Kidney tubule cell (primary cell): ENCODE measurements at places on chromosomes 3 and 15.

DNA sequence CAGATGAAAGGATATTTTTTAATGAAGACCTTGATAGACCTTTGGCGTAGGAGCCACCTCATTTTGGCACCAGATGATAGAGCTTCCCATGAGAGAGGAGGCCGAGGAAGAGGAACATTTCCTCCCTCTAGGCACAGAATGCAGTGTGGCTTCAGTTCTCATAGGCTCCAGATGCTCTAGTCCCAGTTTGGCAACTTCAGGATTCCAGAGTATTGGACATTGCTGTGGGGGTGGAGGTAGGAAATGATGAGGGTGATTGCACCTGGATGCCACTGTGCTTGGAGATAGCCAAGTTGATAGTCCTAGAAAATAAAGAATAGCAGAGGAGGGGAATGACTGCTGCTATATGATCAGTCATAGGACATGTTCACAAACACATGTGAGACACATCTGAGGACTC lies 58.3 kb upstream of the KY start:
- peak; percentile 6 for DNase-seq

DNA sequence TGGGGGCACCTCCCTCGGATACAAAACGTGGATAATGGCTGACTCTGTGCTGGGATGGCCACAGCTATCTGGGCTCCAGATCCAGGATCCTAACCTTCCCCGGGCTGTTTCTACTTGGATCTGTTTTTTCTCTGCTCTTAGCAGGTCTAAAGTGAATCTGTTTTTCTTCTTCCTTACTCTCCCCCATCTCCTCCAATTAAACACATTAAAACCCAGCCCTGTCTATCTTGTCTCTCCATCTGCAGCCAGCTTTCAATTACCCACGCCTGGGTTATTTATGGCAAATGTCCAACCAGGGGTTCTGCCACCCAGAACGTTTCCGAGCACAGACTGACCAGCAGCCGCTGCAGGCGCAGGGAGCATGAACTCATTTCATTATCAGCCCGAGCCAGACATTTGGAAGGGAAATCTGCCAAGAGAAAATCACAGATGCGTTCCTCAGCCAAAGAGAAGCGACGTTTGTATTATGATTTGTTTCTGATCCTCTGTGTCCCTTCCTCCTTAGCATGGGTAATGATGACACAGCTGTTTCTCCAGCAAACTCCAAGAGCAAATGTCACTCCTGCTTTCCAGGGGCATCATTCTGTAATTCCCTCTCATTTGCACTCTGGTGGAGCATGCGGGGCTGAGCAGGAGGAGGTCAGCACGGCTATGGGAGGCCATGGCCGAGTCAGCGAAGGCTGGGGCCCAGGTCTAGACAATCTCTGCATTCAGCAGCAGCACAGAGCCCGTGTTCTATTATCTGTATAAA lies 42.0 kb downstream of the UMPS start:
- peak; percentile 71 for DNase-seq

GRCh38 chr15:52496776-52497470 lies 31.8 kb downstream of the MYO5A start:
- DNase-seq: peak; percentile 94

GRCh38 chr15:69538379-69538778 lies 85.8 kb downstream of the RPLP1 start:
- DNase-seq: no peak

DNA sequence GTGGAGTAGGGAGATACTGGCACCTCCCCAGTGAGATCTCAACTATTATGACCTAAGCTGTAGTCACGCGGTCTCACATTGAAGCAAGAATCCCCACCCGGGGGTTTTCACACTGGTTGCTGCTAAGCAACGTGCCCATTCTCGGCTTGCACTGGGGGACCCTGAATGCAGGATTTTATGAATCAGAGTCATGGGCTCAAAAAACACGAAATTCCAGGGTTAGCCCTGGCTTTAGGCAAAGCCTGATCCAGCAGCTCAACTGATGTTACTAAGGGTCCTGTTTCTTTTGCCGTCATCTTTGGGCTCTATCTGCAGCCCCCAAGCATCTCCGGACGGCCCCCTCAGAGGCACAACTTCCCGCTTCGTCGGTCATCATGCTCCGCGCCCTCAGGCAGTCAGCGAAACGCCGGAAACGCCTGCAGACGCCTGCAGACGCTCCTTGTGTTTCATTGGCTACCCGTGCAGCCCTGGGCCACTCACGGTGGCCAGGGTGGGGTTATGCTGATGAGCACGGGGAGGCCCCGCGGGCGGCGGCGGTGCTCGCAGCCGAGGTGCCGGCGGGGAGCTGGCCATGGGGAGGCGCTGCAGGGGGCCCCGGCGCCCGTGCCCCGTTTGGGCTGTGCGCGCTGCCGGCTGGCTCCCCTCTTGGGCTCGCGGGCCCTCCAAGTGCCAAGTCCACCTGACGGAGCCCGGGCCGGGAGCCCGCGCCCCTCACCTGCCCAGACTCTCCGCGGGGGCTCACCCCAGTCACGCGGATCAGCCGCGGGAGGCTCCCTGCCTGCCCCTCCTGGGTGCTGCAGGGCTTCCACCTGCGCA lies 25.8 kb downstream of the EFCC1 start:
- peak; percentile 93 for DNase-seq

DNA sequence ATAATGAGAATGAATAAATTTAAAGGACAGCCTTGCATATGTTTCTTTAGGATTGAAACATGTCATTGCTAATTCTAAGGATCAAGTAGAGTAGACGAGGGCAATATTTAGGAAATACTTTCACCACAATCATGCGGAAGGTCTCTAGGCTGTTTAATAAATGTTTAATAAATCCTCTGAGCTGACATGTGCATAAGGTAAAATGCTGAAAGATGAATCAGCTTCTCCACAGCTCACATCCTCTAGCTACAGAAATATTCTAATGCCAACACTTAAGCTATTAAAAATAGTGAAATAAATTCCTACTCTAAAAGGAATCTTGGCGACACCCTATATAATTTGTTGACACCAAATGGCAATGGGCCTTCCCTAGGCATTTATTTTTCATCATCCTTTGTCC lies 407.3 kb downstream of the TBL1XR1 start:
- DNase-seq: peak; percentile 37

DNA sequence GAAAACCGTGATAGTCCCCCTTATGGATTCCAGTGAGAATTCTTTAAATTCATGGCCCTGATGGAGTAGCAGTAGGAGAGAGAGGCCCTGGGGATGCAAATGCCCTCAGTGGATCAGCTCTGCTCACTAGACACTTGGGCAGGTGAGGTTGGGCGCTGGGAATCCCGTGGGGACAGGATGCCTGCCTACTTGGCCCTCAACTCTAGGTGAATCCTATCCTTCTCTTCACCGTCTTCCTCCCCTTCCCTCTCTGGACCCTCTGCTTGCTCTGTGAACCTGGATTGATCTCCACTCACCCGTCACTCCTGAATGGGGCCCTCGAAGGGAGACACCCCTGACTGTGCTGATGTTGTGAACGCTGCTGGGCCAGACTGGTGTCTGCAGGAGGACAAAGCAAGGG lies 77.4 kb downstream of the SEC22A start:
- no peak for DNase-seq

DNA sequence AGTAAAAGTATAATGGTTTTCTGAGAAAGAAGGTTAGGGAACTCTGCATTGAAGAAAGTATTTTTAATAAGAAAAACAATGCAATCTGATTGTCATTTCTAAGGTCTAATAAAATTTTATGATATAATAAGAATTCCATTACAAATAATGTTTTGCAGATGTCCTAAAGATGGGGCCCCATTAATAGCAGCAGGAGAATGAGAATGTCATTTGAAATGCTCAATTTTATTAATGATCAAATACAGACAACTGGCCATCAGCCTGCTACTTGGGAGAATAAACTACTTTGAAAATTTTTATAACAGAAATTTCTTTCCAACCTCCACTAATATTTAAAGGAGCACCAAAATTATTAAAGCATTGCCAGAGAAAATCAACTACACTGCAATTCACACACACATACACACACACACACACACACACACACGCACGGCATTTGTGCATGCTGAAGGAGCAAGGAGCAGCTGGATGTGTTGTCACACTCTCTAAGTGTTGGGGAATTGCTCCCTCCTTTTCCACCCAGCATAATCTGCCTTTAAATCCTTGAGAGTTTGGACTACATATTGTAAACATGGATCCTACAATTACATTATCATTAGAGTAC lies 109.5 kb downstream of the THRB start:
- no peak for DNase-seq

DNA sequence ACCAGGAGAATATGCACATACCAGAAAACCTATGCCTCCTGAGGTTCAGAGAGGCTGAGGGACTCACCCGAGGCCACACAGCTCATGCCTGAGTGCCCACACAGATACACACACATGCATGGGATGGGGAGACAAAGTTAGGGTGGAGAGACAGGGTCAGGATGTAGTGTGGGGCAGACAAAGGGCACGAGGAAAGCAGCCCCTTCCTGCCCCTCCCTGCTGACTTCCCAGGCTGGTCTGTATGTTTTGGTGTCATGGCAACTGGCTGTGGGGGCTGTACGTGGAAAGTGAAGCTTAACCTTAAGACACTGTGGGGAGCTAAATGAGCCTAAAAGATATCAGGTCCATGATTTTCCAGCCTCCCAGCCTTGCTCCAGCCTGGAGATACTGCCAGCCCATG lies 57.8 kb downstream of the EPHB3 start:
- DNase-seq: no peak

DNA sequence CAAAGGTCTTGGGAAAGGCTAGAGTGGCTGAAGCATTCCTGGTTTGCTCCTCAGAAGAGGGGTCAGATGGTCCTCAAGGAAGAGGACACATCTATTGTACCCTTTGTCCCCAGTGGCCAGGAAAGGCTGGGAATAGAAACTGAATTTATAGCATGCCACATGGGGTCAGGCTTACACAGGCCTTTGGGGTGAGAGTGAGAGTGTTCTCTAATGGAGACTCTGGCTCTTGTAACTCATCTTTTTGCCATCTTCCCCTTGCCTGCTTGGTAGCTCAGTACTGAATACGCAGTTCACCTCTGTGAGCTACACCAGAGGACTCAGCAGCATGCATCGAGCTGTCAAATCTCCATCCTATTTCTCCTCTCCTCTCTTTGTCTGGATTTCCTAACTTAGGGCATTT lies 87.5 kb downstream of the ATP2B2 start:
- peak; percentile 4 for DNase-seq

DNA sequence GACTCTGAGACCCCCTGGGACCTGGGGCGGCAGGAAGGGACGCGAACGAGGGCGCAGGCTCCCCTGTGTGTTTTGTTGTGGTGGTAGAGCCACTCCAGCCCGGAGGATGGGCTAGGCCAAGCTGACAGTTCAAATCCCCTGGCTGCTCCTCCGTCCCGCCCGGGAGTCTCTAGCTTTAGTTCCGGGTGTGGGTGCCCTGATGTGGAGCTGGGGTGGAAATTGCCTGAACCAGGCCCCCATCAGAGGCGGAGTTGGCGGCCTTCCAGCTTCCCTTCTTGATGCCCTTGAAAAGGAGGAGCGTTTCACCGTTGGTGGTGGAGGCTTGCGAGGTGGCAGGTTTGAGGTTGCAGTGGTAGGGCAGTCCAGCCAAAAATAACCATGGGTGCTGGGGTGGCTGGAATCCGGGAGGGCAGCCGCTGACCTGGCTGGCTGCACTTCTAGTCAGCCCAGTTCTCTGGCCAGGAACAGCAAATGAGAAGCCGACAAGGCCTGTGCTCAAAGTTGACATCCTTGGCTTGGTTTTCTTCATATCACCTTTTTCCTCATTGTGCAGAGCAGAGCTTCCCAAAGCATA lies 817 bp downstream of the CLK3 start:
- DNase-seq: peak; percentile 87

GRCh38 chr15:68830141-68830785 lies 9.6 kb upstream of the ANP32A start:
- no peak for DNase-seq

DNA sequence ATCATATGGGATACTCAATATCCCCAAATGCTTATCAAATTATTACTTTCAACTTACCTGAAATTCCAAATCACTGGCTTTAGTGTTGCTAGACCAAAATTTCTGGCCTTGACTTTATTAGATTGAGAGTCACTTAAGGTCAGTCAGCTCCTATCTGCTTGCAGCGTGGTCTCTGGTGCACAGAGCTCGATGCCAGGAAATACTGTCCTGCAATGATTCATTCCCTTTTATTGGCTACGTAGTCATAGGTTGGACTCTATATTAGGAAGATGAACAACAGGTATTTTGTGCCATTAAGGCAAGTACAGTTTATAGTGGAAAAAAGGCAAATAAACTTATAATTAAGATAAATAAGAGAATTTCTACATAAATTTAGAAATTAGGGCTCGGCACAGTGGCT lies 378.6 kb upstream of the MCTP2 start:
- no peak for DNase-seq

DNA sequence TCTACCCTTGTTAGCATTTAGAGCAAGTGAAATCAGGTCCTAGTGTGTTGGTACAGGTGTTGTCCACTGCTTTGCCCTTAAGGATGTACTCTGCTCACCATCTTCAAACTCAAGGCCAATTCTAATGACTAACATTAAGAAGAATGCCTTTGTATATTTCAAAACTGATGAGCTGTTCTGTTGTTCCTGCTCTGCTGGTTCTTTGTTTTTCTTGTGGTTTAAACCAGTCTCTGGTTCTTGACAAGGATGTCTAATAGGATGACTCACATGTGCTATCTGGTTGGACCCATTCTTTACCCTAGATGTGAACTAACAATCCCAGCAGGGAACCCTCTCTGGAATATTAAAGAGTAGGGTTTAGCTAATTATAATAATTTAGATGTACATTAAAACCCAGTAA lies 17.3 kb downstream of the ABHD5 start:
- DNase-seq: peak; percentile 97

- DNase-seq: no peak
Measured at GRCh38 chr15:68292157-68292781, 14.7 kb downstream of the FEM1B start.

- no peak for DNase-seq
Measured at GRCh38 chr3:20456511-20456910, 270.5 kb upstream of the SGO1 start.

- DNase-seq: no peak
Measured at GRCh38 chr3:141926929-141927328, 50.5 kb downstream of the ATP1B3 start.

- no peak for DNase-seq
Measured at GRCh38 chr15:71042356-71042922, 72.8 kb upstream of the THSD4 start.

GRCh38 chr15:61185759-61186158 lies 43.3 kb downstream of the RORA start:
- no peak for DNase-seq

DNA sequence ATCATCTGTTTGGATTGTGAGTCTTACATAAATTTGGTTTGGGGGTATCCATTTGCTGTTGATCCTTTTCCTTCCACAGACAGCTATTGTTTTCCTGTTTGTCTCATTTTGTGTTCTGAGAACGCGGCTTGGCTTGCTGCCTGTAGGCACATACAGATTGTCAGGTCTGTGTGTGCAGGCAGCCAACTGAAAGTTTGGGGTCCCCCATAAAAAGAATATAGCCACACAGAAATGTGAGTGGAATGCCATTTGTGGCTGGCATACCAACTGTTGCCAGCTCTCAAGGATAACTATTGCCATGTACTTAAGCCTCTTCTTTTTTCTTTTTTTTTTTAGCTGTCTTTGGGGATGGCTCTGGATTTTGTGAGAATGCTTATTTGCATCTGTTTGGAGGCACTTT lies 1308.0 kb downstream of the ROBO1 start:
- DNase-seq: no peak

GRCh38 chr3:116423374-116423773 lies 21.9 kb downstream of the LSAMP start:
- DNase-seq: no peak

- no peak for DNase-seq
Measured at GRCh38 chr3:133054586-133054985, 16.4 kb downstream of the TMEM108 start.
